H9 (cell line): ENCODE measurements at places on chromosomes 3 and 15. TPM values are rescaled to one million over a fixed set of nuclear protein-coding genes. Genes with fewer than 3 reads are reported as not detected.

DNA sequence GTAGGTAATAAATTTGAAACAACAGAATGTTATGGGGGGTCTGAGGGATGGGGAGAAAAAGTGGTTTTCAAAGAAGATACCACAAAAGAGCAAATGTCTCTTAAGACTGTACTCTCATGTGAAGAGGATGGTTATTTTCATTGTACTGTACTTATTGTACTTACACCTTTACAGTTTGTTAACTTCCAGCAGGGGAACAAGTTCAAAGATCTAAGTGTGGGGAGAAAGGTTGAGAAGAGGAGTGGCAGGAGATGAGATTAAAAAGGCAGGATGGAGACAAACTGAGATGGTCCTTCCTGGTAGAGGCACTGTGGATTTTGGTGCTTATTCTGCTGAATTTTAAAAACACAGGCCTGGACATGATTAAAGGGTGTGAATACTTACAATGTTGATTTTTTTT lies 5.4 kb upstream of the ZCWPW2 start:
- H3K27ac ChIP-seq, result no peak overlapping the region
- H3K36me3 ChIP-seq, result peaks cover 4% of the 10 kb centered on the region; the same call in 1 of the 2 replicates
- no peaks in the 10 kb centered on the region for H3K27me3 ChIP-seq
- H3K4me3 ChIP-seq, result no peak overlapping the region
- no peaks in the 10 kb centered on the region; the same call in 1 of the 2 replicates for H3K4me1 ChIP-seq

GRCh38 chr3:114417675-114418074 lies 123.8 kb downstream of the TIGIT start:
- DNase-seq, result no peak
- no peaks in the 10 kb centered on the region for H3K27me3 ChIP-seq
- no peak overlapping the region for H3K27ac ChIP-seq

GRCh38 chr3:188583341-188584161 lies 429.6 kb downstream of the LPP start:
- no peaks in the 10 kb centered on the region for H3K4me1 ChIP-seq
- DNase-seq, result no peak
- H3K27ac ChIP-seq, result no peak overlapping the region
- no peak overlapping the region for H3K4me3 ChIP-seq
- H3K36me3 ChIP-seq, result no peaks in the 10 kb centered on the region
- H3K27me3 ChIP-seq, result no peaks in the 10 kb centered on the region

The SLC12A1 gene
- 0.04 and 0.07 TPM in 2 replicates for total RNA-seq

The CD80 gene
- total RNA-seq, result not detected in 2 replicates

The DPPA2 gene
- total RNA-seq, result 3.1 and 3.2 TPM in 2 replicates
